ENCODE measurements at places on chromosomes 4 and X.

- DNase-seq, result no peak
Measured at GRCh38 chrX:4642114-4642513, 928.7 kb upstream of the PRKX start.

GRCh38 chr4:176308441-176308840, 11.3 kb upstream of the SPCS3 start:
- no peak for DNase-seq

GRCh38 chr4:153731239-153731638, 28.6 kb downstream of the RNF175 start:
- no peak for DNase-seq

- DNase-seq, result no peak
Measured at GRCh38 chrX:72123471-72124185, 8.1 kb downstream of the RTL5 start.

DNA sequence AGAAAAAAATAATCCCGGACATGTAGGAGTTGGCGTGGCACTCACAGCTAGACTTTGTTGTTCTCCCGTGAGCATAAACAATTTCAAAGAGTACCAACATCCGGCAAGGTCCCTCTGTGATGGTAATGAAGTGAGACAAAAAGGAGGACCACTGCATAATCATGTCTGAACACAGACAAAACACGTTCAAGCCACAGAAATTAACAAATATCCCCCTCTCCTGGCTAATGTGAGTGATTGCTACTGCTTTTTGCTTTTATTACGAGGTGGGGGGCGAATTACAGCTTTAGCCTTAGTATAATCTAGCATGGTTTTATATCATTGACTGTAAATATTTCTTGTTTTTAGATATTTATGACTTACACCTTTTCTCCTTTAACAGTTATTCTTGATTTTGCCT, 118.5 kb downstream of the PLS3 start:
- no peak for DNase-seq

DNA sequence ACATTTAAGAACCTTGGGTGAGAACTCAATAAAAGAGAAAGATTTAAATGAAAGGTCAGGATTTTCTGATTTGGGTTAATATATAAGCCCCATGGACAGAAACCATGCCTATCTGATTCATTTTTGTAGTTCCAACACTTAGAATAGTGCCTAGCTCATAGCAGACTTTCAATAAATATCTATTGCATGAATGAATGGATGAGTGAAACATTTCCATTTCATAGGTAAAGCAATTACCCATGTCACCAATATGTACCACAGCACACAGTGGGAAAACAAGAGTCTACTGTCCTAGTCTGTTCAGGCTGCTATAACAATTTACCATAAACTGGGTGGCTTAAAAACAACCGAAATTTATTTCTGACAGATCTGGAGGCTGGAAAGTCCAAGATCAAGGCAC, 63.9 kb upstream of the PTPN13 start:
- no peak for DNase-seq

DNA sequence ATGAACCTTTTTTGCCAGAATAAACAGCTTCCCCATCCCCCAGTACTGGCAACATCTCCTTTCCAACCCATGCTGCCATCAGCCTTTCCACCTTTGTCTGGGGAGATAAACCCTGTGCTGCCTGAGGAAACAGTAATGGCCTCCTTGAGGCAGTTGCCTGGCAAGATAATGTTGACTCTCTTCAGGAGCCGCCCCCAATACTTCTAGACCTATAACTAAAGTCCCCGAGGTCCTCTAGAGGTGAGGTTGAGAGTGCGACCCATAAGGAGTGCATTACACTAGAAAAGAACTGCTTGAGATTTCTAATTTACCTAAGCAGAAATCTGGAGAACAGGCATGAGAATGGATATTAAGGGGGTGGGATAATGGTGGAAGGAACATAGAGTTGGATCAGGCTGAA, 963.2 kb upstream of the PCDH7 start:
- DNase-seq, result no peak

GRCh38 chrX:125826774-125827451, 339.2 kb downstream of the DCAF12L2 start:
- DNase-seq, result no peak

DNA sequence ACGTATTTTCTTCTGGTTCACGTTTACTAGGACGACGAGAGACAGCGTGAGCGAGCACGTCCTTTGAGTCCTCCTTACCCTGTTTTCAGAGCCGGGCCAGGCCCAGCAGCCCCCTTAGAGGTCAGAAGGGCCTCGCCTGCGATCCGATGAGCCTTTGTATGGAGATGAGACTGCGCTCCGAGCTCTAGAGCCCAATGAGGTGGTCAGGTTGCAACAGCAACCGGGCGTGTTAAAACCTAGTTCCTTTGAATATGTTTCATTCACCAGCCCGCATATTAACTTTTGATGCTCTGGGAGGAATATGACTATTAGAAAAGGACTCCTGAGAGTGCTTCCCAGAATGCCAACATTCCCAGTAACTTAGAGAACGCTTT, 55.6 kb upstream of the TADA2B start:
- DNase-seq, result no peak

DNA sequence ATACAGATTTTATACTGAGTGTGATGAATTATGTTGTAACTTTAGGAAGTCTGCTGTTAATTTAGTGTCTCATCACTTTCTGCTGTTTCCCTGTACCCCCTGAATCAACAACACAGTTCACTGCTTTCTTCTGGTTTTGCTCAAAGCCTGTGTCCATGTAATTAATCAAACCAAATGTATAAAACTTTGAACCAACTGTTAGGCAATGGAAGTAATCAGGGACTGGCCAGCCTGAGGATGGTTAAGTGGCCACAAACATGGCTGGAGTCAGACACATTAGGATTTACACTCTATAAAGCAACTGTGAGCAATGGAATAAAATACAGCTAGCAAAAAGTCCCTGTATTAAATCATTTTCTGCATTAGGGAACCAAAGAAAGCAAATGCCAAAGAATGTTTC, 42.6 kb downstream of the CXCL1 start:
- no peak for DNase-seq

DNA sequence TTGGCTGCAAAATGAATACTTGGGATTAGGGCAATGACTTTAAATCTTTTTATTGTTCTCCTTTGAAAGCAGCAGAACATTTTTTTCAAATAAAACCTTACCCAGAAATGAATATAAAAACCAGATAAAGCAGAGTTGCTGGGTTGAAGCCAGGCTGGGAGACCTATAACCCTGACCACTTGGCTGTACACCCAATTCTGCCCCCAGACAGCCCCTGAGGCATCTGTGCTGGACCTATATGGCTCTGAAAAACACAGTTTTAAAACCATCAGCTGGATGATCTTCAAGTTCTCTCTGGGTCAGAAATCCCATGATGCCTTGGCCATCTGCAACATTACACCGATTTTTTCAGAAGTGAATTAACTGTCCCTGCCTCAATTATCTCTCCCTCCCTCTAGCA, 23.7 kb upstream of the GLRA2 start:
- DNase-seq, result no peak

DNA sequence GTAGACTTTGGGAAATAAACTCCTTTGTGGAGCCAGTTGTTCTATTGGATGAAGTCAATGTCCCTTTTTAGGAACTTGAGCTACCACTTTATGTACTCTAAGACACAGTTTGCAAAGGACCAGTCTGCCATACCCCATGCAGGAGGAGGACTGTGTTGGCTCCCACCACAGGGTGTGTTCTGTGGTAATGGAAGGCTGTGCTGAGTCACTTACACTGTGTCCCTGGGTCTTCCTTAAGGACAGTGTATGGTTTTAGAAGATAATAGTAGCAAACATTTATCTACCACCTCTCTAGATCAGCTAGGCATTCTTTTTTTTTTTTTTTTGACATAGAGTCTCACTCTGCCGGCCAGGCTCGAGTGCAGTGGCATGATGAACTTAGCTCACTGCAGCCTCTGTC, 184.0 kb upstream of the PGRMC2 start:
- DNase-seq, result no peak

GRCh38 chr4:176044589-176044951, 21.1 kb upstream of the WDR17 start:
- DNase-seq, result no peak

GRCh38 chrX:56764153-56764974, 35.3 kb downstream of the NBDY start:
- DNase-seq, result no peak

DNA sequence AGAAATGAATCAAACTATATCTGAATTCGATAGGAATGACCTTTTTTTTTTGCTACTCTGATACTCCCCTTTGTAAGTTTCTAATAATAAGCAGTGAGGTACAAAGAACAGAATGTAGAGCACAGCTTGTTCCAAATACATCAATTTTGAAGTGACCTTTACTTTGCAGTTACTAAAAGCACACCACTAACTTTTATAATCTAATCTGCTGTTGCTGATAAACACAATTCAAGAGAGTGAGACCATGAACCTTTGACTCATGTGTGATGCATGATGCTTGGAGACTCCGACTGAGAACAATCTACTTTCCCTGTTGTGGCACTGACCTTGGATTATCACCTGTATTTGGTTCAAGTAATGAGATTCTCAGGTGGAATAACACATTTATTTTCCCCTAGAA, 91.6 kb upstream of the GNPDA2 start:
- DNase-seq, result no peak

Measured in cerebellar nuclear complex (tissue), 1 donor.